ENCODE measurements at places on chromosomes 2 and 18.

DNA sequence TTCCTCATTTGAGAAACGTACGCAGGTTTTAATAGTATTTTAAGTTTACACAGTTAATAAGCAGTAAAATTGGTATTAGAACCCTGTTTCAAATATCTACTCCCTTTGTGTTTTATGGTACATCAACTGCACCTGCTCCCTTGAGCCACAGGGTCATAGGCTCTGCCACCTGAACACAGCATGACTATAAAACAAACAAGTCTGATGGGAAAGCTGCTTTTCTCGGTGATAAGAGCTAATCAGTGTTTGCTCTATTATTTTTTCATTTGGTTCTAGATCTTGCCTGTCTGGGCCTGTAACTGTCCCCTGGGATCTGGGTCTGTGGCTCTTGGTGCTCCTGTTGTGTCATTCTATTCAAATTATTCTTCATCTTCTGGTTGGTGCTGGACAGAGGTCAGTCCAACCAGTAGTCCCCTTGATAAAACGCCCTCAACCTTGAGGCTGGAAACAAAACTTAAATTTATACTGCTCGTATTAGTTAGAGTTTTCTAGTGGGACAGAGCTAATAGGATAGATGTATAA is 314.8 kb upstream of the LRP1B start:
- DNase-seq = no peak

DNA sequence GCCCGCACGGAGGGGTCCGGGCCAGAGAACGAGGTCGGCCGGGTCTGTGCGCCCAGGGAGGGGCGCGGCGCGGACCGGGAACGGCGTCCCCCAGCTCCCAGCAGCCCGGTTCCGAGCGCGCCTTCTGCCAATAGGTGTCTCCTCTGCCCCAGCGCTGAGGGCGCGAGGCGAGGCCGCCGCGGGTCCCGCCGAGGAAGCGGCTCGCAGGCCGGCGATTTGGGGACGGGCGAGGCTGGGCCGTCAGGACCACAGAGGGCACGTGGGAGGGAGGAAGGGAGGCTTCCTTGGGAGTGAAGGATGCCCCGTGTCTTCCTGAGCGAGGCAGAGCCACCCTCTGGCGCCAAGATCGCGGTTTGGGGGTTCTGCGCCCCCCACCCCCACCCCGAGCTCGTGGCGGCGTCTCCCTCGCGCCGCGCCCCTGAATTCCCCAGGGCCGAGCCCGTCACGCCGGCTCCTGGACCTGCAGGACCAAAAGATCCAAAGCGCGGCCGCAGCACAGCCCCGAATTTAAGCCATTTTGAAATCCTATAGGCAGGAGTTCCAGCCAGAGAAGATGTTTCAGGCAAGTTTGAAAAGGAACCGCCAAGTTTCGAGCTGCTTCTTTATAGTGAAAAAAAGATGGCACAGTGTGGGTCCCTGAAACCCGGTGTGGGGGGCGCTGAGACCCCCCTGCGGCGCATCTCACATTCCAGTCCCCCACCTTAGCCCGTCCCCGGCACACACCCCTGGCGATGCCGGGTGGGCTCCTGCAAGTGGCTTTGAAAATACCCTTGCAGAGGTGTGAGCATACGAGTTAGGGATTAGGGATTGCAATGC is 909 bp downstream of the NFATC1 start:
- peak; percentile 21 for DNase-seq

GRCh38 chr18:811892-812375 is at the start of gene YES1:
YES1 (minus strand) TSS chr18:812242; CDS start chr18:756827, 55,415 bp downstream.
- no peak for DNase-seq

GRCh38 chr2:109558076-109558882 is 55.5 kb downstream of the SEPTIN10 start:
- peak; percentile 75 for DNase-seq

- DNase-seq = no peak
These were observed 577.4 kb downstream of the METTL4 start for GRCh38 chr18:1993866-1994265.

- no peak for DNase-seq
These were observed 1.6 kb upstream of the FHOD3 start for GRCh38 chr18:36295880-36296301.

DNA sequence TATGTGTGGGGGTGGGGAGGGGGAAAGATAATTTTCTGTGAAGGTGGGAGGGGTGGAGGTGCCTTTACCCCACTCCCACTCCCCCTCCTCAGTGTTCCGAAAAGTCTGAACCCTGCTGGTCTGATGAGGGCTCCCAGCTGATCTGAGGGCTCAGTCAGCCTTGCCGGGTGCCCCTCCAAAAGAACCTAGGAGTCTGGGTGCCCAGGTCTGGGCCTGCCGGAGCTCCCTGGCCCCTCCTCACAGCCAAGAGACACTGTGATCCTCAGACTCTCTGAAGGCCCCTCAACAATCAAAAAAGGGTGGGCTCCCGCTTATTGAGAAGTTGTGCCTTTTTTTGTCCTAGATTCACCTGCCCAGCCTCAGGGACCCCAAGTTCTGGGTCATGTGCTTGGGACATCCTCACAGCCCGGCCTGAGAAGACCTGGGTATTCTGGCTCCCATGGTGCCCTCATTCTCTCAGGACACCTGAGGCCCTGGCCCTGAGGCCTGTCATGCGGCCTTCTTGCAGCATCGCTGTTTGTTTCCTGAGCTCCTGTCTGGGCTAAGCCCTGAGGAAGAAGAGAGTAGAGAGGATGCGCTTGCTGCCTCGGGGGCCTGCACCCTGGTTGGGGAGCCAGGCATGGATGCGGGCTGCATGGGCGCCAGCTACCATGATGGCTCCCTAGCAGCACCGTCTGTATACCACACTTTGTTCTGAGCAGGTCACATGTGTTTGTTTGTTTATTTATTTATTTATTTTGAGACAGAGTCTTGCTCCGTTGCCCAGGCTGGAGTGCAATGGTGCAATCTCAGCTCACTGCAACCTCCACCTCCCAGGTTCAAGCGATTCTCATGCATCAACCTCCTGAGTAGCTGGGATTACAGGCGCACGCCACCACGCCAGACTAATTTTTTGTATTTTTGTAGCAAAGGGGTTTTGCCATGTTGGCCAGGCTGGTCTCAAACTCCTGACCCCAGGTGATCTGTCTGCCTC is 44.0 kb downstream of the SDC1 start:
- DNase-seq = no peak
